ENCODE measurements at places on chromosomes 16 and 17.
A peak's percentile ranks its signal among the peaks of the same experiment; 100 is the strongest.

DNA sequence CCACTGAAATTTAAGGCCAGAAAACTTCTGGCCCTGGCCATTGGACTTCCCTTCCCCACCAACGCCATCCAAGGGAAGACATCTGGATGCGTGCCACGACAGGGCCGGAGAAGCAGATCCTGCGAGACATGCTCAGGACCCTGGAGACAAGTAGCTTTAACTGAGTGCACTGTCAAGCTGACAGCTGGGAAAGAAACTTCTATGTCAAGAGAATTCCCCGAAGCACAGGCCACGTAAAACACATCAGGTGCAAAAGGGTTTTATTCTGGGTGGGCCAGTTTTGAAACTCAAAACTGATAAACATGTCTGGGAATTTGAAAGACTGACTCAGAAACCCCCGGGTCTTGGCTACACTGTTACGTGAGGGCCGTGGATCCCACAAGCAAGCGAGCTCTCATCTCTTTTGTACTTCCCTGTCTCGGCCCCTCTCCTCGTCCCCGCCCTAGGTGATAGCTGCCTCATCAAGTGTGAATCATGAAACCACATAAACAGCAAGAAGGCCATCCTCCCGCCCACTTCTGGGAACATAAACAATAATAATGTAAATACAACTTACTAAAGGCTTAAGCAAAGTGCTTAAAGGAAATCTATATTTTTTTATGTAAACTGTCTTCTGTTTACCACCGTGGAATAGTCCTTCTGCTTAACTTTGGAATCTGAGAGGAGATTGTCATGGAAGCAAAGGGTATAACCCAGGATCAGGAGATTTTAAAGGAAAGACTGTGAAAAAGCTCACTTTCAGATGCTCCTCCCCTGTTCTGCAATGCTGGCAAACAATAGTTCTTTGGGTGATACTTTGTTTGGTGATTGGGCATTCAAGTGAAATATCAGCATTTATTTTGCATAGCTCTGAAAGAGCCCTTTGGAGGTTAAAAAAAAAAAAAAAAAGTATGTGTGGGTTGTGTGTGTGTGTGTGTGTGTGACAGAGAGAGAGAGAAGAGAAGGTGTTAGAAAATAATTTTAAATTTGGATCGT lies 406.0 kb upstream of the MAF start:
- H3K27me3 ChIP-seq: peaks cover 3% of the 10 kb centered on the region
- peaks cover 14% of the 10 kb centered on the region for H3K36me3 ChIP-seq
- H3K4me1 ChIP-seq: peaks cover 12% of the 10 kb centered on the region
- no peak overlapping the region for H3K4me3 ChIP-seq
- H3K27ac ChIP-seq: no peak overlapping the region
- no peak for DNase-seq

DNA sequence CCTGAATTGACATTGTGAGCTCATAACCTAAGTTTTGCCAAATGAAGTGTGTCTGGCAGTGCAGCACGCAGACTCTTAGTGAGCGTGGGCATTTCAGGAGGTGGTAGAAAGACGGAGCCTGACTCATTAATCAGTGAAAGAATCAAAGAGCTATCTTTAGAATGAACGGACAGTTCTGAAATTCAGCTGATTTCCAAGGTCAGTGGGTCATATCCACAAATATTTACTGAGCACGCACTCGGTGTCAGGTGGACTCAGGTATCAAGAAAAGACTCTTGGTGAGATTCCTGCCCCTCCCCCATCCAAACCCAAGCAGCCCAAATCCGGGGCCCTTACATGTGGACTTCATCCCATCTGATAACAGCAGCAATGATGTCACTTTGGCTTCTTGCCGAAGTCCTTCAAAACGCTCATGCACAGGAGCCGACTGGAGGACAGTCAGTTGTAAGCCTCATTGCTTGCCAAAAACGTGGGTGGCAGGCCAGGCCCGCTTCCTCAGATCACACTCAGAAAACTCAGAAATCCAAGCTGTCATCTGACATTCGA lies 185.8 kb downstream of the HS3ST3A1 start:
- H3K4me3 ChIP-seq: no peak overlapping the region
- no peaks in the 10 kb centered on the region for H3K36me3 ChIP-seq
- no peaks in the 10 kb centered on the region for H3K4me1 ChIP-seq
- no peaks in the 10 kb centered on the region for H3K27me3 ChIP-seq
- H3K27ac ChIP-seq: no peak overlapping the region

- no peak for DNase-seq
- H3K4me1 ChIP-seq: peaks cover 16% of the 10 kb centered on the region
- no peak overlapping the region for H3K27ac ChIP-seq
These were observed 309.0 kb downstream of the CPPED1 start for GRCh38 chr16:12494661-12495060.

DNA sequence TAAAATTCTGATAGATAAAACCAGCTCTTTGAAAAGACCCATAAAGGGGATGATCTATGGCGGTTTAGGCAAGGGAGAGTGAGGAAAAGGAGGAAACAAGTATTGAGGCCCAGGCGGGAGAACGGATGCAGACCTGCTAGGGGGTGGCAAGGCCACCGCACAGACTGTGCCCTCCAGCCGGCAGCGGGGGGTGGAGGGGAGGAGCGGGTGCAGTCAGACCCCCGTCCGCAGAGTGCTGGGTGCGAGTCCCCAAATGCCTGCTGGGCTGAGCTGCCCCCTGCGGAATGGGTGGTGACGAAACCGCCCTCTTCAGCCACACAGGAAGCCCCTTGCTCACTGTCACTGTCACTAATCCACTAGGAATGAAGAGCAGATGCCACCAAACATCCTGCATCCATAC lies 46.0 kb downstream of the LMF1 start:
- no peak overlapping the region for H3K4me3 ChIP-seq
- H3K27ac ChIP-seq: no peak overlapping the region

DNA sequence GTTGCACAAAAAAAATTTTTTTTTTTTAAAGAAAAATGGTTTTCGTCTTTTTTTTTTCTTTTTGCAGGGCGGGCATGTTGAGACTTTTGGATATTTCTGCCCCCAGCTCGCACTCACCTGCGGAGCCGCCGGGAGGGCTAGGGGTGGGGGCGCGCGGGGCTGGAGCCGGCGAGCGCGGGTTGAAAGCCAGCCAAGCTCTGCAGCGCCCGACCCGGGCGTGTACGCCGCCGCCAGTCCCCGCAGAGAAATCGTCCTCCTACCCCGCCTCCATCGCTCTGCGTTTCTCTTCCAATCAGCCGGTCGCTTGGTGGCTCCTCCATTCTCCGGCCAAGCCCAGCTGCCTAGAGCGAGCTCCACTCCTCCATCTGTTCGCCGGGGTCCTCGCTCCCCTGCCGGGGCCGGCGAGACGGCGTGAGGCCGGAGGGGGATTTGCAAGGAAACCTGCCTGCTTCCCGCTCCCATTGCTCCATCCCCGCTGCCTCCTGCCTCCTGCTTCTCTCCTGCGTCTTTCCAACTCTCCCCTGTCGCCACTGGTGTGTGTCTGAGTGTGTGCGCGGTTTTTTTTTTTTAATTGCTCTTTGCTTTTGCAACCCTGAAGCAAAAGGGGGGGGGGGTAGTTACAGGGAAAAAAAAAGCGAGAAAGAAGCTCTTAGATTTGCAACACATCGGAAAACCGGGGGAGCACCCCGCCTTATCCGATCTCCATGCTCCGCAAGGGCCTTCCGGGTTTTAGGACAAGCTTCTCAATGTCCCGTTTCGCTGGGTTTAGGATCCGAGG lies 1.8 kb upstream of the UBTF start:
- H3K4me1 ChIP-seq: peaks cover 20% of the 10 kb centered on the region
- H3K4me3 ChIP-seq: peak overlapping the region; percentile 94

DNA sequence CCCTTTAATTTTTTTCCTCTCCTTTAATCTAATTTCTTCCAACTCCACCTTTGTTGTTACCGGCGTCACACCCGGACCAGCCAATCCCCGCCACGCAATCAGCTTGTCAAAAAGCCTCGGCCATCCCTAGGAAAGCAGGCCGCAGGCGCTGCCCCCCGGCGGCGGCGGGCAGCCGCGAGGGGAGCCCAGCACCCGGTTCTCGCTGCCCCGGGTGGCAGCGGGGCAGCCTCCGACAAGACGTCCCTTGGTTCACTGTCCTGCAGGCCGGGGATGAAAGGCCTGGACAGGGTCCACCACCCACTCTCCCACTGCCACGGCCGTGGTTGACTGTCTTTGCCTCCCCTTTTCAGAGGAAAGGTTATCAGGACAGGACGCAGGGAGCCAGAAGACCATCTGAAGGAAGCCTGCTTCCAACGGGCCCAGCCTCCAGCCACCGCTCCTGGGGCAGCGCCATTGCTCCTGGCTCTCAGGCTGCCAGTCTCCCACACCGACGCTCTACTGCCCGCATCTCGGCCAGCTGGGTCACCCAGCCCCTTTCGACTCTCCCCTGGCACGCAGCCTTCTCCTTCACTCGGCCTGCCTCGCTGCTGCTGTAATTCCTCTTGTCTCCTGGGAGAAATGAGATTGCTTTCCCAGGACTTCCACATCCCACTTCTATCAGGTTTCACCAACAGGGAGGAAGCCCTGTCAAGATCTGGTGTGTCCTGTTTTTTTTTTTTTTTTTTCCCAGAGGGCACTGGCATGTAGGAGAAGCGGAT lies 2.8 kb upstream of the UBTF start:
- no peaks in the 10 kb centered on the region for H3K36me3 ChIP-seq
- peaks cover 17% of the 10 kb centered on the region for H3K4me1 ChIP-seq
- peaks cover 13% of the 10 kb centered on the region for H3K27me3 ChIP-seq
- H3K27ac ChIP-seq: peak overlapping the region; percentile 96

DNA sequence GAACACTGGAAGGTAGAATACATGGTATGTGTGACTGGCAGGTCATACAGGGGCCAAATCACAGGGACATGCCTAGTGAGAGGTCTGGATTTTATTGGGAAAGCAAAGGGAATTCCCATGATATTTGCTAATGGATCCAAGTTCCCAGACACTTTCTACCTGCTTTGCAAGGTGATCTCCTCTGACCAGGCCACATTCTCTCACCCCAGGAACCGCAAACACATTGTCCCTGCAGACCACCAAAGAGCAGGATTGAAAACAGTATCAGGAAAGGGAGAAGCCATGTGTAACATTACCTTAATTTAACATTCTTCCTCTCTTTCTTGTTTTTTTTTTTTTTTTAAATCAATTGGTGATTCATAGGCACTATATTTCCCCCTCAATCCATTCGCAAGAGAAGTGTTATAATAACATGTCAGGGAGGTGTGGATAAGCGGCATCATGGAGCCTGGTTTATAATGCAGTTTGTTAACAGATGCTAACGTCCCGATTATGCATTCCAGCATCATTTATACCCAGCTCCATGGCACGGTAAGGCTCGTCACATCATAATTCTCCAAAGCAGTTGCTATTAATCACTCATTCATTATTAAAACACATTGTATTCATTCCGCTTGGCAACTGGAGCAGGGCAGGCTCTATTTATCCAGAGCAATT lies 155.1 kb upstream of the CCL2 start:
- H3K4me1 ChIP-seq: peaks cover 11% of the 10 kb centered on the region
- no peak overlapping the region for H3K4me3 ChIP-seq
- H3K27ac ChIP-seq: no peak overlapping the region
- H3K27me3 ChIP-seq: peaks cover 5% of the 10 kb centered on the region
- no peaks in the 10 kb centered on the region for H3K36me3 ChIP-seq

- H3K36me3 ChIP-seq: no peaks in the 10 kb centered on the region
- peaks cover 2% of the 10 kb centered on the region for H3K27me3 ChIP-seq
- DNase-seq: no peak
- H3K4me1 ChIP-seq: no peaks in the 10 kb centered on the region
- no peak overlapping the region for H3K4me3 ChIP-seq
- no peak overlapping the region for H3K27ac ChIP-seq
These were observed 151.2 kb upstream of the AXIN2 start for GRCh38 chr17:65712383-65713267.
